ENCODE measurements at places on chromosomes 12 and 14. TPM values are rescaled to one million over a fixed set of nuclear protein-coding genes. Genes with fewer than 3 reads are reported as not detected.

GRCh38 chr14:78764240-78764639, 594.1 kb downstream of the NRXN3 start:
- no peak for DNase-seq

GRCh38 chr14:36570065-36570464, 12.3 kb downstream of the NKX2-8 start:
- no peak for DNase-seq

DNA sequence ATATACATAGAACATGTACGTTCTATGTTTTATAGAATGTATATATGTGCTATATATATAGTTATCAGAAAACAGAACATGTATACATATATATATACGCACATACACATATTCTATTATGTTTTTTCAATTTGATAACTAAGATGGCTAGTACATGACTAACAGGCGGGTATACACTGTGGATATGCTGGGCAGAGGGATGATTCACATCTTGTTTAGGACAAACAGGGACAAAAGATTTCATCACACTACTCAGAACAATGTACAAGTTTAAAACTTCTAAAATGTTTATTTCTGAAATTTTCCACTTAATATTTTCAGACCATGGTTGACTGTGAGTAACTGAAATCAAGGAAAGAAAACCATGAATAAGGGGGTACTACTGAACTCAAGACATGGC, 17.4 kb downstream of the TIMELESS start:
- no peak for DNase-seq

- no peak for DNase-seq
Measured at GRCh38 chr12:94762943-94763342, 112.6 kb upstream of the TMCC3 start.

DNA sequence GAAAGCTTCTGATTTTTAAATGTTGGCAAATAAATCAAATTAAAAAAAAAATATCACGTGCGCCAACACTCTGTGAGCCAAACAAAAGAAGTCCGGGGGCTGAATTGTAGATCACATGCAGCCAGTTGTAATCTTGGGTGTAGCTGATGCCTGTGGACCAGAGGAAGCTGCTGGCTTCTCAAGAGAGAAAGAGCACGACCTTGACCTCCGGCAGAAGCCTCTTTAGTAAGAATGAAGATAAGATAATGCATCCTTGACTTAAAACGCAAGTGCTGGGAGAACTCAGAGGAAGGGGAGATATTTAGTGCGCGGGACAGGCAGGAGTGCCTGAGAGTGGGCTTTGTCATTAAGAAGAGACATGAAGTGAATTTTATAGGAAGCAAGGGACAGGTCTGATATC, 162.8 kb upstream of the TBX3 start:
- no peak for DNase-seq

GRCh38 chr12:23084236-23084995, 459.4 kb downstream of the ETNK1 start:
- DNase-seq, result no peak

DNA sequence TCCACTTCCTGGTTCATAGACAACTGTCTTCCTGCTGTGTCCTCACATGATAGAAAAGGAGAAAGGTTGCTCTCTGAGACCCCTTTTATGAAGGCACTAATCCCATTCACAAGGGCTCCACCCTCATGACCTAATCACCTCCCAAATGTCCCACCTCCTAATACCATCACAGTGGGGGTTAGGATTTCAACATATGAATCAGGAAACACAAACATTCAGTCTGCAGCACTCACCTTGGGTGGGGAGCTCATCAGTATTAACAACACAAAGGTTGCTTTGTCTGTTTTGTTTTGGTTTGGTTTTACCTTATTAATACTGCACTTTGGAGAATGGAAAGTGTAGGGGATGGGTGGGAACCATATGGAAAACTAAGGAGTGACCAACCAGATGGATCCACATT, 10.5 kb upstream of the SMCO2 start:
- no peak for DNase-seq

GRCh38 chr12:93390031-93390430, 12.3 kb downstream of the NUDT4 start:
- DNase-seq, result no peak

- no peak for DNase-seq
Measured at GRCh38 chr14:71309756-71310155, 402.5 kb downstream of the PCNX1 start.

The AKAP5 gene
- polyA plus RNA-seq, result 9.3 TPM

The SRRM4 gene
- polyA plus RNA-seq, result 0.02 TPM

The TMTC3 gene
- polyA plus RNA-seq, result 28.3 TPM

The MOAP1 gene
- 43.4 TPM for polyA plus RNA-seq

The MAPK1IP1L gene
- 106 TPM for polyA plus RNA-seq

The PLCZ1 gene
- 1.3 TPM for polyA plus RNA-seq

The BATF gene
- polyA plus RNA-seq, result not detected

The ASIC1 gene
- 5.8 TPM for polyA plus RNA-seq

Data from left kidney (tissue), 8 donors.